Activated naive CD4-positive, alpha-beta T cell (primary cell): ENCODE measurements at places on chromosomes 5 and 9.

DNA sequence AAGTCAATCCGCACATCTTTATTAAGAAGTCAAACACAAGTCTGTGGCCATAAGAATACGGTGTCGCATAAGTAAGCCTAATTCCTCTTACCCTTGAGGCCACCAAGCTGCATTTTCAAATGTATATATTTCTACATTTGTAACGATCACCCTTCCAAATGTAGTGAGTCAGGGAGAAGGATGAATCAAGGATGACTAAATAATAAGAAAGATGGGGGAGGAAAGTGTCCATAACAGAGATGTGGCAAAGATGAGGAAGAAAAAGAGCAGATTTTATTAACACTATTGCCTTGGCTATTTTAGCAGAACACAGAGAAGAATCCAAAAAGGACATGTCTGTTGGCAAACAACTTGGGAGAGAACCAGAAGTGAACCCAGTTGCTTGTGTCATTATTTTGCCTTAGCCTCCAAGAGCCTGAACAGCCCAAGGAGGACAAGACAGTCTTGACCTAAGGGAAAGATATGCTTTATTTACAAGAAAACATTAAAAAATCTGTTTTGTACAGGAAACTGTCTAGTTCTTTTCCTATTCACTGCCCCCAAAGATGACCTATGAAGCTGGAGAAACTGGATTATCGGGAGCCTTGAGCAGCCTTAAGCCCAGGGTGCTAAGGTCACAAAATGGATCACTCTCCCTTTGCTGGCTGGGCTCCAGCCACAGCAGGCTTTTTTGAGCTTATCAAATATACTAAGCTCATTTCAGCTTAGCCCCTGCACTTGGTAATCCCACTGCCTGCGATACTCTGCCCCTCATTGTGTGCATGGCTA lies 101.5 kb downstream of the PLCXD3 start:
- DNase-seq: no peak

- no peak for DNase-seq
Observed at GRCh38 chr5:173535976-173536639, 80.3 kb downstream of the BOD1 start.

DNA sequence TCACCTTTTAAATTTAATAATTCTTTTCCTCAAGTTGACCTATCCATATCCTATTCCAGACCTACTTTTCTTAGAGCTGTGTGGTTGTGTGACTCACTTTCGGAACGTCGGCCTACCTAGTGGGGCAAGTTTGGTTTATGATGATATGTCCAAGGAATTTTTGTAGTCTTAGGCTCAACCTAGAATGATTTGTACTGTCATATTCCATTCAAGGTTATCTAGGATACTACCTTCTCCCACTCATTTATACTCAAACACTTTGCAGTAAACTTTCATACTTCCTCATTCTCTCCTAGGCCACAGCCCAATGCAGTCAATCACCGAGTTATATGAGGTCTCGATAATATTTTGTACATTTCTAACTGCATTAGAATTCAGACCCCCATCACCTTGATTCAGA lies 61.9 kb downstream of the PIK3R1 start:
- no peak for DNase-seq

DNA sequence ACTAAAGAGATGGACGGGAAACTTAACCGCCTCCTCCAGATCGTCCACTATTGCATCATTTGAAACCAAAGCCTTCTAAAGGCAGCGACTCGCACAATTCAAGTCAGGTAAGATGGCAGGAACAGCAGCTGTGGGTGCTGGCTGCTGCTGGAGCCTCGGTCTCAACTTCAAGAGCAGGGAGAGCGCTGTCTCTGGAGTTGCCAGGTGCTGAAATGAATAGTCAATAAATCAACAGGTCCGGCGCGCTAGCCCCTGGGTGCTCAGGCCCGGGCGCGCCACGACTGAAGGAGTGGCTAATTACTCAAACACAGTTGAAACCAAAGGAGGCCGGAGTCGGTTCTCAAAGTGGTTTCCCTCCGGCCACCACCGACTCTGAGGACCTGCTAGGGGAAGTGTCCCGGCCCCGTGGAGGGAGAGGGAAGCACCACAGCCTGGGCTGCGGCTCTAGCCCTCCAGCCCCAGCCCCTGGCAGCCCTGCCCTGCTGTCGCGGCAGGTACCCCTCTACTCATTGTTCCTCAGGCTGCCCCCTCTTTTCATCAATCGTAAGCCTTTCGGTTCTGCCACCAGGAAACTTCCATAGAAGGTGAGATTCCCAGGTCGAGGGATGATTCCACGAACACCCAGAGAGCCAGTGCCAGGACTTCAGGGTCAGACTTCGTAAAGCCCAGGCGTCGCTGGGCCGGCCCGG lies 804 bp downstream of the TTC39B start:
- DNase-seq: no peak

DNA sequence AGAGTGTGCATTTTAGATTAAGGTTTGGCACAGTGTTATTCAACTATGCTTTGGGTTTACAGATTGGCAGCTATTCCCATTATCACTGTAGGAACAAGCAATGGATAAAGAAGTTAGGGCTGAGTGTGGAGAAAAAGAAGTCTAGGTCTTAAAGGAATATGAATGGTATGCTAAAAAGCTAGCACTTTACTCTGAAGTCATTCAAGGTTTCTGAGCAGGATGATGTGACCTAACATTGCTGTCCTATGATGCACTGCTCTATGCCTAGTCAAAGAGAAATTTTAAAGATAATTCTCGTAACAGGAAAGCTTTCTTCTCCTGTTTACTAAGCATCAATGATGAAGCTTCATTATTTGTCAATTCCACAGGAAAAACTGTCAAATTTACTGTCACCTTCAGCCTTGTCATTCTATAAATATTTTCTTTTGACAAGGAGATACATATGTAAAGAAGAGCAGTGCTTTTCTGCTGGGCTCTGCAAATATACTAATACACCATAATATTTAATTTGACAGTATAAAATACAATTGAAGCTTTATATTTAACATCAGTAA lies 476.1 kb upstream of the PTPRD start:
- no peak for DNase-seq

DNA sequence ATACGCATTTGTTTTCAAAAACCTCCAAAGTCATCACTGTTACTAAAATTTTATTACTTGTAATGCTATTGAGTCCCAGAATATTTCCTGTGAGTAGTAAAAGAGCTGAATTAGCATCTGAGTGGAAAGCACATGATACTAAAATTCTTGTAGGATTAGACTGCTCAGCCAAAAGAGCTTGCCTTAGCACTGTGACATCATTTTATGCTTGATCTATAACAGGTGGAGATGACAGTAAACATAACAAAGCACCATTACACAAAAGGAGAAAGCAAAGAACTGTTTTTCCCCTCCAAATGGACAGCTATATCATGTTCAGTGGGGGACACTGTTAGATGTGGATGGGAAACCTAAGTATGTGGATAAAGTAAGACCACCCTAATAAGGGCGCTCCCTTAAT lies 5.8 kb upstream of the JAK2 start:
- DNase-seq: no peak

GRCh38 chr5:171412186-171412585 lies 7.3 kb upstream of the FGF18 start:
- DNase-seq: no peak

DNA sequence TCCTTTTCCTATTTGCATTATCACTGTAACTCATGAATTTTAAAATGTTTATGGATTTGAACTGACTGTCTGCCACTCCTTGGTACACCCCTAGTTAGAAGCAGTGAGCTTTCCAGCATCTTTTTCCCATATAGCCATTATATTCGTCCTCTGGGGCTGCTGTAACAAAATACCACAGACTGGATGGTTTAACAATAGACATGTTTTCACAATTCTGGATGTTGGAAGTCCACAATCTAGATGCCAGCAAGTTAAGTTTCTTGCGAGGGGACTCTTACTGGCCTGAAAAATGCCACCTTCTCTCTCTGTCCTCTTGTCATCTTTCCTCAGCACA lies 530.0 kb downstream of the SEMA5A start:
- DNase-seq: no peak
